ENCODE measurements at places on chromosomes 5 and 9. TPM values are rescaled to one million over a fixed set of nuclear protein-coding genes. Genes with fewer than 3 reads are reported as not detected.

DNA sequence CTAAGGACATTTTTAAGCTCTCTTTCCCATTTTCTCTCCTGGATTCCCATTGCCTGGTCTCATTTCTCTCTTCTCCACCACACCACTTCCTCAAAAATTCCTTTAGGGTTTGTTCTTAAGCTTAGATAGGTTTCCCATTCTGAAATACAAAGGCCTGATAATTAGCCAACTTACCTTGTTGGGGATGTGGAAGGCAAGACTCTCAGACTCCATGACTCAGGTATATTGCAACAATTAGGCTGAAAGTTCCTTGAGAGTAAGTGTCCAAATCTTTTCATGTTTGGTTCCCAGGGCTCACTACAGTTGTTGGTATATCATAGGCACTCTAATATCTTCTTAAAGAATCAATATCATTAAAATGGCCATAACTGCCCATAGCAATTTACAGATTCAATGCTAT is 43.6 kb downstream of the FXN start:
- DNase-seq, result no peak

DNA sequence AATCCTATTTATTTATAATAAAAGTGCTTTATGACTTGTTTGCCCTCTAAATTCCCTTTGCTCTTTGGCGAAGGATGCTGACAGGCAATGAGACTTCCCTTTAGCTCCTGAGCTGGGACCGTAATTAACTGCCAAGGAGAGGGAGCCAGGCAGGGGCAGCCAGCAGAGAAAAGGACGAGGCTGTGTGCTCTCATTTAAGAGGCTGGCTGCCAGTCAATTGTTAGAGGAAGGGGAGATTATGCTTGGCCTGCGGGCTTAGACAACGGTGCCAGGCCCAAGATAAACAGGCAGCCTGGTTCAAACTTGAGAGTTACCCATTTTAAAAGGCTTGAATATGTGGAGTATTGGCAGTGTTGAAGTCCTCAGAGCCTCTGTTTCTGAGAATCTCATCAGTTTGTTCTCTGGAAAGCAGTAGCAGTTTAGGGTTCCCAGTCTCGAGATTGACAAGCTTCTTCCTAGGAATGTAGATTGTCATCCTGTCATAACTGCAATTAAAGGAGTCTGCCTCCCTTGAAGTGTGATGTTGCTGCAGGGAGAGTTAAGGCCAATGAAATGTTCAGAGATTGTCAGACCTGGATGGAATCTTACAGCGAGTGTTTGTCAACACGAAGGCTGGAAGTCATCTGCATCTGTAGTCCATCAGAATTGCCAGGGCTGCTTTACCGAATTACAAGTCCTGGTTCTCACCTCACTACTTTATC is 113.2 kb downstream of the JAKMIP2 start:
- DNase-seq, result no peak

- no peak for DNase-seq
Observed at GRCh38 chr9:18874069-18874468, 158.9 kb downstream of the SAXO1 start.

- no peak for DNase-seq
Observed at GRCh38 chr5:178468196-178468685, 122.0 kb downstream of the COL23A1 start.

GRCh38 chr5:115414406-115415142 is 118.1 kb upstream of the CCDC112 start:
- no peak for DNase-seq

GRCh38 chr9:131179561-131180219 is 54.3 kb downstream of the NUP214 start:
- DNase-seq, result no peak

Gene PCDHB16
- 0.76 TPM for total RNA-seq

Gene LCNL1
- not detected for total RNA-seq

Gene F2RL1
- 98.1 TPM for total RNA-seq

Gene PCDHB4
- total RNA-seq, result under 0.01 TPM
